ENCODE measurements at places on chromosomes 12 and 14. TPM values are rescaled to one million over a fixed set of nuclear protein-coding genes. Genes with fewer than 3 reads are reported as not detected.
A peak's percentile ranks its signal among the peaks of the same experiment; 100 is the strongest.

GRCh38 chr14:89474464-89474863 lies 57.4 kb upstream of the FOXN3 start:
- DNase-seq: no peak

The LGMN gene
- total RNA-seq: 30.9 TPM

DNA sequence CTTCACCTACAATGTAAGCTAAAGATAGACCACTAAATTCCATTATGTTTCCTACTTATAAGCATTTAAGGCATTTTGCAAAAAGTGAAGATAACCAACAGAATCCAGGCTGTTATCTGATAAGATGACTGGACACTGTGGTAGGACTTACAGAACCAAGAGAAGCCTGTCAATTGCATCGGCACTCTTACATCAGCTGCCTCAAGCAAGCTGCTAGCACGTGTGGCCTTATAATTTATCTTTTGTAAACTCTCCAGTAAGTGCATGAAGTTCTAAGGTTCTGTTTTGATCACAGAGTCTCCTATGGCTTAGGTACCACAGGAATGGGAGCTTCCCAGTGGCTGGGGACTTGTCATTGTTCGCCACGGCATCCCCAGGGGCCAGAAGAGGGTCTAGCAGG lies 88.7 kb downstream of the TRAFD1 start:
- no peak for DNase-seq

The ANKS1B gene
- 2.4 TPM for total RNA-seq

The SLC6A15 gene
- 24.4 TPM for total RNA-seq

The PIK3C2G gene
- total RNA-seq: 0.04 TPM

The SIX6 gene
- total RNA-seq: not detected

DNA sequence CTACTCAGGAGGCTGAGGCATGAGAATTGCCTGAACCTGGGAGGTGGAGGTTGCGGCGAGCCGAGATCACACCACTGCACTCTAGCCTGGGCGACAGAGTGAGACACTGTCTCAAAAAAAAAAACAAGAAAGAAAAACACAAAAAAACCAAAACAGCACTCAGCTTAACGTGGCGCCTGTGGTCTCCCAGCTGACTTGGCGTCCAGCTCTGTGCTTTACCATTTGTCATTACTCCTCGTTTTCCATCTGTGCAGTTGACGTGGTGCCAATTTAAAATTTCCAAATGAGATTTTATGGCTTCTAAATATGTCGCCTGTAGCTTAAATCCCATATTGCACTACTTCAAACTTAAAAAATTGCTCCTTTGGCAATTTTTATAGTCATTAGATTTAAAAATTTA lies 2.0 kb downstream of the MGP start:
- peak; percentile 69 for DNase-seq

The PPP1CC gene
- 218 TPM for total RNA-seq
